ENCODE measurements at places on chromosomes 1 and 21.
A peak's percentile ranks its signal among the peaks of the same experiment; 100 is the strongest.

GRCh38 chr1:225886159-225887029, 2.6 kb downstream of the LEFTY1 start:
- DNase-seq = no peak

GRCh38 chr1:65063025-65063424, 85.0 kb upstream of the AK4 start:
- DNase-seq = no peak

- DNase-seq = no peak
Measured at GRCh38 chr1:51715369-51715768, 98.5 kb downstream of the OSBPL9 start.

GRCh38 chr1:38360807-38361206, 314.2 kb upstream of the POU3F1 start:
- no peak for DNase-seq

- no peak for DNase-seq
Measured at GRCh38 chr21:14675774-14676530, 129.8 kb upstream of the SAMSN1 start.

DNA sequence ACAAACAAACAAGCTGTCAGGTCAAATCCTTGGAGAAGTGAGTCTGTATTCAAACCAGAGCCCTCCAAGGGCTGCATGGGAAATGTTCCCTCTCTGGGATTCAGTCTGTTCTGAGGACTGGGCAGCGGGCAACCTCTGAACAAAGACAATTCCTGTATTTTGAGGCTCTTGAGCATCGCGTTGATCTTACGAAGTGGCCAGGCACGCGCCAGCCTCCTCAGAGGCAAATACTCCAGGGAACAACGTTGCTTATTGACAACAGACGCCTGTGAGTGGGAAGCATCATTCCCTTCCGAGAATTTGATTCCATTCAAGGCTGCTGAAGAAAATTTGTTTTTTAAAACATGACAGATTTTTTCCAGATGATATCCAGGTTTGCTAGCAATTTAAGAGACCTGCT, 20.0 kb upstream of the TACSTD2 start:
- DNase-seq = no peak

GRCh38 chr1:116150368-116150767, 39.2 kb downstream of the MAB21L3 start:
- no peak for DNase-seq

GRCh38 chr1:40980453-40981121, 1.1 kb downstream of the CTPS1 start:
- DNase-seq = peak; percentile 44

GRCh38 chr1:240649733-240650721, 38.1 kb upstream of the GREM2 start:
- DNase-seq = no peak

DNA sequence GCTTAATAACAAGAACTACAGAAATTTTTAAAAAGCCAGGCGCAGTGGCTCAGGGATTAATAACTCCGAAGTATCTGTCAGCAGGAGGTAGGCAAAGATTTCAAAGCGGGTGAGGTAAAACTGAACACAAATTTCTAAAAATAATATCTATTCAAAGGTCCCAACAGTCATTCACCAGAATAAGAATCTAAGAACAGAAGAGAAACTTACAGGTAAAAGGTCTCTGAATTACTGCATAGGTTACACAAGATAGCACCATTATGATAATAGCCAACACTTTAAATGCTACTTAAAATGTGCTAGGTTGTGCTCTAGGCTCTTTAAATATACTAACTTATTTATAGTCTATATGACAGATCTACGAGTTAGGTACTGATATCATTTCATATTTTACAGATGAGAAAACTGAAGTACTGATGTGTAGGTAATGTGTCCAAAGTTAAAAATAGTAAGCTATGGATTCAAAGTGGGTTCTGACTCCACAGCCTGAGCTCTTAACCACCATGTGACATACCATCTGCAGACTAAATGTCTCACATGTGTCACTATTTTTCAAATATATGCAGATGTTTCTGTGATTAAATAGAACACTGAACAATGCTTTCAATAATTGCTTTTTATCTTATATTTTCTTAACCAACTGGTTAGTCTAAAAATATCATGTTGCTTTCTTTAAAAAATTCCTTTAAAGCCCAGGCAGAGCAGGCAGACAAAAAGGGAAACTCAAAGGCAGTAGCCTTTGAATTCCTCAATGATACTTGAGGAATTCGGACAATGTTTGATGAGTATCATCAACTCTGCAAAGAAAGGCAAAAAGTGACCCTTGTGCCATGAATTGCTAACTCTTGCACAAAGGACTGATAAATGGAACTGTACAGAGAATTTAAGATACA, 80.5 kb upstream of the TTC39A start:
- no peak for DNase-seq

DNA sequence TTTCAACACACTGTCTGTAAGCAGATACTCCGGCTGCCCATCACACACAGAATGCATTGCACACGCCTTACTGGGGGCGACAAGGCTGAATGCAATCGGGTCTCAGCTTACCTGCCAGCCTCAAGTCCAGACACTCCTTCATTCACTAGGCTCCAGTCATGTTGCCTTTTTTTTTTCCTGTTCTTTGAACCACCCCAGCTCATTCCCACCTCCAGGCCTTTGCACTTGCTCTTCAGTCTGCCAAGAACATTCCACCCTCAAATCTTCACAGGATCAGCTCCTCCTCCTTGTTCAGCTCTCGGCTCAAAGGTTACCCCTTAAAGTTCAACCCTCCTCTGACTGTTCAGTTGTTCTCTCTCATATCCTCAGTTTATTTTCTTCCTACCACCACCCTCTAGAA, 181.9 kb upstream of the ESRRG start:
- DNase-seq = no peak

DNA sequence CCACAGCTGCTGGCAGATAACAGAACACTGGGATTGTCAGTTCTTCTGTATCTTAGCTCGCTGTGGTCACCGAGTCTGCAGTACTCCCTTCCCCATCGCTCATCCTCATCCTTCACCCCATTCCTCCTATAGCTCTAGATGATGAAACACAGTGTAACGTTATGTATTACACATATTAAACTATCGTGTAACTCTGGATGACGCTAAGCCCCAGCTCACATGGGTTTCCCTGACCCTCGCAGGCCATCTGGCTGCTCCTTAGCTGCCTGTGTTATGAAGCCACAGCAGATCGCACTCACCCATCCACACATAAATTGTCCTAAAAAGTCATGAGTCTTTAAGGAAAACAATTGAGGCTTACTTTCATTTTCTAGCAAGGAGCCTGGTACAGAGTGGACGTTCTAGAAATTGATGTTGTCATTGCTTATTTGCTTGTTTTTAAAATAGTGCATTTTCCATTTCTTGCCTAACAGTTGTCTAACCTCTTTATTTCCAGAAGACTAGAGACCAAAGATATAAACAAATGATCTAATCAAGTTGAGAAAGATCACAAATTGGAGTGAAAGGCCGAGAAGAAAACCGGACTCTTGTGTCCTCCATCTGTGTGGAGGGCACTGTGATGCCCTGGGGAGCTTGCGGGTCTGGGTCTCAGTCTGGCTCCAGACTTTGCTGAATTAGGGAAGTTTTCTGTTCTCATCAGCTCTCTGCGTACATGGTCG, 24.3 kb upstream of the PCP4 start:
- DNase-seq = no peak

DNA sequence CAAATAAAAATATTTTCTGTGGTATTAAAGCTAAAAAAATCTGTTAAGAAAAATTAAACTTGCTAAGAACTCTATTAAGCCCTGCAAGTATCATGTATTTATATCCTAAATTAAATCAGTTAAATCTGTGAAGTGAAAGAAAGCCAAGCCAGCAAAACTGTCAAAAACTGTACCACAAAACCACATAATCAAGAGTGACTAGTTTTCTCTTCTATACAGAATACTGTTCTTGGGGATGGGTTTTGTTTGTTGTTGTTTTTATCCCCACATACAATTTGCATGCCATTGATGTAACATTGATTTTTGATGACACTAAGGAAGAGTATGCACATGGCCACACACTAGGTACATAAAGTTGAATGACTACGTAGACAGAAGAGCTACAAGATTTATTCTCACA, 20.4 kb downstream of the DPH5 start:
- DNase-seq = no peak

DNA sequence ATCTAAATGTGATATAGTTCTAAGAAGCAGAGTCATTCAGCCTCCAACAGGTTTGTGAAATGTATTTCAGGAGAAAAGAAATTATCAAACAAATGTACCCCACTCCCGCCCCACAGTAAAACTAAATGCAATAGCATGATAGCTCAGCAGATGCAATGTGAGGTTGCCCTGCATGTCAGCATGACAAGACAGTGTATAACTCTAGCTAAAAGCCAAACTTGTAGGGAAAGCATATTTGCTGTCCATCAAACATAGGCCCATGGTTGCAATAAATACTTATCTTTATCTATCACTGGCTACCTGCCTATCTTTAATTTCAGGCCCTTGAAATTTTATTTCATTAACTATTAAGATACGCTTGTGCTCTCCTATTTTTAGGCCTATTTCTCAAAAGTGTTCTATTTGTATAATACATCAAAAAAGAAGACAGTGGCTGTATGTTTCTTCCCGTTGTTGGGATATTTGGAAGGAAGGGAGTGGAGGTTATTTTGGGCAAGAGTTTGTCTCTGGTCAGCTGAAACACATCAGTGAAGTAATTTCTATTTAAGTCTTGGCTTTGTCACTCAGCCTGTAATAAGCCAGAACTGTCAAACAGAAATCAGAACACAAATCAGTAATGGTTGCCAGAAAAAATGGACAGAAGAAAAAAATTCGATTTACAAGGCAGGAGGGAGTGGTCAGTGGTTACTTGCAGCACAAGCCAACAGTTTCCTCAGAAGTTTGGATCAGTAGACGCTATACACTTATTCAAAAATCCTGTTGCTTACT, 307.4 kb upstream of the ADGRL2 start:
- DNase-seq = no peak

GRCh38 chr1:47934243-47934805, 62.9 kb downstream of the TRABD2B start:
- no peak for DNase-seq

- DNase-seq = no peak
Measured at GRCh38 chr1:204437796-204438570, 26.4 kb upstream of the PPP1R15B start.

GRCh38 chr1:173532237-173532636, 55.1 kb downstream of the PRDX6 start:
- no peak for DNase-seq

- no peak for DNase-seq
Measured at GRCh38 chr1:53442299-53442698, 16.9 kb upstream of the DMRTB1 start.

GRCh38 chr1:21763694-21764419, 19.1 kb downstream of the USP48 start:
- DNase-seq = no peak

GRCh38 chr1:233290396-233291034, 5.0 kb downstream of the PCNX2 start:
- DNase-seq = no peak

DNA sequence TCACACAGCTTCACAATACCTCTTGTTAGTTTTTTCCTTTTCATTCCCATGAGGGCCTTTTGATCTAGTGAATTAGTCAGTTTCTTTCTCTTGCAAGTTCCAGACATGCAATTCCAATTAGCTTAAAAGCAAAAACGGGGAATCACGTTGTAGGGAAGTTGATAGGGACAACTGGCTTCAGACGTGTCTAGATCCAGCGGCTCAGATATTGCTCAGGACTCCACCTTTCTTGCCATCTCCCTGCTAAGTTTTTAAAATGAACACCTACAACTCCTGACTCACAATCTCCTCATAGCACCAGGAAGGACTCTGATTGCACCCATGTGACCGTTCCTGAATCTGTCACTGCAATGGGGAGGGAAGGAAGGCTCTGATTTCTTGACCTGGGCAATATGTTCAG, 63.8 kb upstream of the ARHGAP29 start:
- DNase-seq = no peak

DNA sequence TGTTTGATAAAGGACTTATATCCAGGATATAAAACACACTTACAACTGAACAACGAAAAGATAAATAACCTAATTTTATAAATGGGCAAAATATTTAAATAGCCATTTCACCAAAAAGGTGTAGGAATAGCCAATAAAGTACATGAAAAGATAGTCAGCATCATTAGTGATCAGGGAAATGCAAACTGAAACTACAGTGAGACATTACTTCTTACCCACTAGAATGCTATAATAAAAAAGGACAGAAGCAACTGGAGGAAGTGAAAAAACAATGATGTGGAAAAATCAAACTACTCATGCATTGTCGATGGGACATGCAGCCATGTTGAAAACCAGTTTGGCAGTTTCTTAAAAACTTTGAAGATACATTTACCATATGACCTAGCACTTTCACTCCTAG, 43.4 kb upstream of the HSD3B1 start:
- DNase-seq = no peak

- DNase-seq = no peak
Measured at GRCh38 chr21:33196941-33197374, 32.8 kb upstream of the IFNAR2 start.

DNA sequence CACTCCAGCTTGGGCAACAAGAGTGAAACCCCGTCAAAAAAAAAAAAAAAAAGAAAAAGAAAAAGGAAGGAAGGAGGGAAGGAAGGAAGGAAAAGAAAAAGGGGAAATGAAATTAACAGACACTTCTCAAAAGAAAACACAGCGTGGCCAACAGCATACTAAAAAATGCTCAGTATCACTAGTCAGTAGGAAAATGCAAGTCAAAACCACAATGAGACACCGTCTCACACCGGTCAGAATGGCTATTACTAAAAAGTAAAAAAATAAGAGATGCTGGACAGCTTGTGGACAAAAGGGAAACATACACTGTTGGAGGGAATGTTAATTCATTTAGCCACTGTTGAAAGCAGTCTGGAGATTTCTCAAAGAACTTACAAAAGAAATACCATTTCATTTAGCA, 369.5 kb upstream of the BRINP3 start:
- no peak for DNase-seq

GRCh38 chr1:53959664-53960250, 13.6 kb downstream of the LRRC42 start:
- no peak for DNase-seq

DNA sequence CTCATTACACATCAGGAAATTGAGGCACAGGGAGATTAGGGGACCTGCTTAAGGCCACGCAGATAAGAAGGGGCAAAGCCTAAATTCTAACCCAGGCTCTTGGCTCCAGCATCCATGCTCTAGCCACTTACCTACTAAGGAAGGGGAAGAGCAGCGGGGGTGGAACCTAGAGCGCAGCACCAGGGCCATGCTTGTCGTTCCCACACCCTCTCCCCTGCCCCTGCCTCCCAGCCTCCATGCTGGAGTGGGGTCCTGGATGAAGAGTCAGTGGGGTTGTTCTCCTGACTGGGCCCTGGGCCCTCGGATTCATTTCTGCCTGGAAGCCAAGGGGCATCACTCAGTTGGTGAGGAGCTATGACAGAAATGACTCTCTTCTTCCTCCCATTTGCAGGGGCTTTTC, 133.3 kb downstream of the FOXD2 start:
- DNase-seq = no peak

- no peak for DNase-seq
Measured at GRCh38 chr1:41613689-41614574, 129.4 kb upstream of the EDN2 start.

- no peak for DNase-seq
Measured at GRCh38 chr1:77228836-77229235, 9.6 kb upstream of the PIGK start.

GRCh38 chr21:45073301-45074047, 906 bp upstream of the ADARB1 start:
- no peak for DNase-seq

All from activated naive CD4-positive, alpha-beta T cell (primary cell).